ENCODE measurements at places on chromosomes 6 and 20. TPM values are rescaled to one million over a fixed set of nuclear protein-coding genes. Genes with fewer than 3 reads are reported as not detected.

Gene CCR6
- total RNA-seq, result not detected

- no peak overlapping the region for H3K27ac ChIP-seq
- no peaks in the 10 kb centered on the region for H3K27me3 ChIP-seq
- H3K4me3 ChIP-seq, result no peak overlapping the region
- no peaks in the 10 kb centered on the region for H3K4me1 ChIP-seq
These were observed 194.6 kb upstream of the LAMP5 start for GRCh38 chr20:9319687-9320384.

DNA sequence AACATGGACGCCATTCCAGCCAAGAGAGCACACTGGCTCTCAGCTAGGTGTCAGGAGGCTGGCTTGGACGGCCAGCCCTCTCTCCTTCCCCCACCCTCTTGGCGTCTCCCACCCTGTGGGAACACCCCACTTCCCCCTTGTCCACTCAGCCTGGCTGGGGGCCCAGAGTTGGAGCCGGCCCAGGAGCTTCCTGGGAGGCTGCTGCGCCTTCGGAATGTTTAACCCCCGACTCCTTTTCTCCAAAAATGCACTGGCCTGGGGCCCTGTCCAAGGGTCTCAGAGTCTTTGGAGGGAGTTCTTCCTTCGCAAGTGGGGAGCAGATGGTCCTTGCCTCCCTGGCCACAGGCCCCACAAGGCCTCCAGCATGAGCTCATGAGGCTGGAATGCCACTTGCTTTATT lies 4.1 kb downstream of the ADAM33 start:
- H3K27me3 ChIP-seq, result no peaks in the 10 kb centered on the region
- DNase-seq, result peak; percentile 80
- peaks cover 16% of the 10 kb centered on the region for H3K4me1 ChIP-seq
- H3K4me3 ChIP-seq, result no peak overlapping the region
- peak overlapping the region; percentile 70 for H3K27ac ChIP-seq
- no peaks in the 10 kb centered on the region for H3K36me3 ChIP-seq

Gene CLVS2
- under 0.01 TPM for total RNA-seq
